ENCODE measurements at places on chromosomes 2 and 18. TPM values are rescaled to one million over a fixed set of nuclear protein-coding genes. Genes with fewer than 3 reads are reported as not detected.

Gene SNORC
- polyA plus RNA-seq = not detected

Gene DNER
- polyA plus RNA-seq = not detected

Gene PMAIP1
- polyA plus RNA-seq = 69.1 TPM

Gene RFTN2
- polyA plus RNA-seq = 0.21 TPM

Gene VIT
- not detected for polyA plus RNA-seq

Gene HADHB
- polyA plus RNA-seq = 139 TPM

Gene SERPINB11
- not detected for polyA plus RNA-seq

Gene SH3BP4
- polyA plus RNA-seq = not detected

Gene MRPS5
- polyA plus RNA-seq = 44.6 TPM

Gene MOGAT1
- not detected for polyA plus RNA-seq

Gene OTOS
- not detected for polyA plus RNA-seq

Gene CD8B
- 2.9 TPM for polyA plus RNA-seq

Gene NEB
- 0.22 TPM for polyA plus RNA-seq

Gene CCDC102B
- 1.9 TPM for polyA plus RNA-seq

Gene SESTD1
- polyA plus RNA-seq = 2.8 TPM

Gene IL1B
- polyA plus RNA-seq = not detected
